ENCODE measurements at places on chromosomes 6 and 20.
A peak's percentile ranks its signal among the peaks of the same experiment; 100 is the strongest.

DNA sequence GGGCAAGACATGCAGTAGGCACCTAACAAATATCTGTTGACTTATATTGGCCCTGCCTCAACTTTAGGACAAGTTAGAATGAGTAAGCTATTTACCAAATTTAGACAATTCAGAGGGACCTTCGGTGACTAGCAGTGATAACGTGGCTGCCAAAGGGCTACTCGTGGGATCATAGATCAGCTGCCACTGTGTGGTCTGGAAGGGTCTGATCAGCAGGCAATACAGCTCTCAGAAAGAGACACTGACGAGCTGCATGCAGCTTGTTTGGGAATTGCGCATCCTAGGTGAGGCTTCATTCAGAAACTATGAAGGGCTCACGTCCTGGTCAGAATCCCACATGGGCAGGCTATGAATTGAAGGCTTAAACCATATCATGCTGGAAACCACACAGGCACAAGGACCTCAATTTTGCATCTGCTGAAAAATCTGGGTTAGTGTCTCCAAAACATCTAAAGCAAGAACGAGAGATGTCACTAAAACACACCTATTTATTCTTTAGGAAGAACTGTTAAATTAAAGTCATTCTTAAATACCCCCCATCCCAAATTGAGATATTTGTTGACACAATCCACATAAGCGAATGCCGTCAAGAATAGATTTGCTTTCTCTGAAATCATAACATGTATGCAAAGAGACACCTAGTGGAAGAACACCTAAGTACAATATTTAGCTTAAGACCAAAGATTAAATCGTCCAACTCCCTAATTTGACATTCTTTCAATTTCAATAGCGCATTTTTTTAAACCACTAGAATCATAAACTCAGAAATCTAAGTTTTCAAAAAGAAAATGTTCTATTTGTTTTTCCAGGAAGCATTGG lies 79.6 kb downstream of the IPCEF1 start:
- peak; percentile 70 for DNase-seq

DNA sequence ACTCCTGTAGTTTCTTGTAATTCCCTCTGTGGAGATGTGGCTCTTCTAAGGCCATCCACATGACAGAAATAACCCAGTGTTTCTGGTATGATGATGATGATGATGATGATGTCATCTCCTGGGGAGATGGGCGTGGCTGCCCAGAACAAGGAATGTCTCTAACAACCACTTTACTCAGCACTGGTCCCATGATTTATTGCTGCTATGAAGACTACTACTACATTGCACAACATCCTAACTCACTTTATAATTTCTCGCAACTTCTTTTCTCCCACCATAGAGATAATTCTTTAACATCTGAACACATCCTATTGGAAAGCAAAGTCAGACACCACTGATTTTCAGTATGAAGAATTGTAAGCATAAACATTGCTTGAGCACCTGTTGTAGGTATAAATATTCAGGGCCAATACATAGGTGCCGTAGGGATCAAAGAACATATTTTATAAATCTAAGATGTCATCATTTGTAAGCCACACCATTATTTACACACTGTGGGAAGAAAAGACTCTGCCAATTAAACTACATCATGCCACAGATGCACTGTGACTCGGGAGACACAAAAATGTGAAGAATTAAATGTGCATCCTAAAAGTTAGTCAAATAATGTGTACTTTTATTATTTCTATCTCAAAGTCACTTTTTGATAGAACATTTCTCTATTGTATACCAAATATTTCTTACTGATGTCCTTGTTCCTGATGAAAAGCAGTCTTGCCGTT lies 6.4 kb downstream of the TPMT start:
- no peak for DNase-seq

DNA sequence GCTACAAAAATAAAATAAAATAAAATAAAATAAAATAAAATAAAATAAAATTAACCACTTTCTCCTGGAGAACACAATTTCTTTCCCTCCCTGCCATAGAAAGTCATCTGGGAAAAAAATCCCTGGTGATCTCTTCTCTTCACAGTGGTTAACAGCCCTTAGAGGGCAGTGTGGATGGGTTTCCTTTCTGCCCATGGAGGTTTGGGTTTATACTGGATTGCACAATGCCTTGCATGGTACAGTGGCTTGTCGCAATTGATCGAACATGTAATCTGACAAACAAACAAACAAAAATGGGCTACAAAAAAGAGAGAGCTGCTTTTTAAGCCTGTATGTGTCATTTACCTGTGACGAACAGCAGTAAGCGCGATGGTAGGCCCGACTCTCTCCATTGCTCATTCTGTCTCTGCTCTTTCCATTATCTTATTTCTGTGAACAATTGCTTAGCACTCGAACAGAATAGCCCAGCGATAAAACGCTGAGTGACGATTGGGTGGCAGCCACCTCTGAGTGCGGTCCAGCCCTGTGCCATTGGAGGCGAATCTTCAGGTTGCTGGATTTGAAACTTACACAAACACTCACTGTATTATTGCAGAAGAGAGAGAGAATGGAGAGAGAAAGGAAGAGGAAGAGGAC lies 166.1 kb downstream of the CD83 start:
- no peak for DNase-seq

DNA sequence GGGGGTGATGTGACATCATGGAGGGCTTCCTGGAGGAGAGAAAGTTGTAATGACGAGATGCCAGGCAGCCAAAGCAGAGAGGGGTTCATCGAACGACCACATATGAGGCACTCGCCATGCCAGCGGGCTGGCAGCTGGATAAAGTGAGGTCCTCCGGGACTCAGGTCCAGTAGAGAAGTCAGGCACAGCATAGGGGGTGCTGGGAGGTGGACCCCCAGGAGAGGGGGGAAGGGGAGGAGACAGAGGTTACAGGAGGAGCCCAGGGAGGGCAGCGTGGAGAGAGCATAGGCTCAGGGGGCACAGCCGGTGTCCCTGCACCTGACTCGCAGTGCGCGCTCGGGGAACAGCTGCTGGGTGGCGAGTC lies 174.7 kb downstream of the BMP7 start:
- no peak for DNase-seq
